GM18507 (cell line): ENCODE measurements at places on chromosomes 5 and 9.

DNA sequence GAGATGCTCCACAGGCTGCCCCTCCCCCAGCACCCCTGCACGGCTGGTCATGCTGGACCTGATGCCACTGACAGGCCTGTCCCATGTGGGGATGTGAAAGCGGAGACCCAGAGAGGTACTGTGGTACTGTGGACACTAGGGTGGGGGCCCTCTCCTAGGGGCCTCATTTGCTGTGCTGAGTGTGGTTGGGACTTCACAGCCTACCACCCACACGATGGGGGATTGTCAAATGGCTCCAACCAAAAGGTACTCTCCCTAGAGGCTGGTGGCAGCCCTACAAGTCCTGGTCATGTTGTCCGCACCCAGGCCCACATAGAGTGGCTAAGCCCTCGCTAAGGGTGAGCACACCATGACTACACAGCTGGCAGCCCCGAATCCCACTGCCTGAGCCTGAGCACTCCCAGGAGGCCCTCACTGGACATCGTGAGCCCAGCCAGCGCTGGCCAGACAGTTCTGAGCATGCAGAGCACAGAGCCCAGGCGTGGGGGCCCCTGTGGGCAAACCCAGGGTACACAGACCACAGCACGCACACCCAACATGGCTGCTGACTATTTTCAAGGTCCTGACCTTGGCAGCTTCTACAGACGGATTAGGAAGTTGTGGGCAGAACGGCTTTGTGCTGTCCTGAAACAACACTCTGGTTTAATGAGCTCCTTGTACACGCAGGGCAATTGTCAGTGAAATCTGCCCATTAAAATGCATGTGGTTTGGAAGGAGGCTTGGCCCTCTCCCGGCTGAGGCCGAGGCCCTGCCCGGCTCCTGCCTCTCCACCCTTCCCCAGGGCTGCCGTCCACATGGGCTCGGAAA lies 214.1 kb downstream of the HSPA4 start:
- no peak for DNase-seq

DNA sequence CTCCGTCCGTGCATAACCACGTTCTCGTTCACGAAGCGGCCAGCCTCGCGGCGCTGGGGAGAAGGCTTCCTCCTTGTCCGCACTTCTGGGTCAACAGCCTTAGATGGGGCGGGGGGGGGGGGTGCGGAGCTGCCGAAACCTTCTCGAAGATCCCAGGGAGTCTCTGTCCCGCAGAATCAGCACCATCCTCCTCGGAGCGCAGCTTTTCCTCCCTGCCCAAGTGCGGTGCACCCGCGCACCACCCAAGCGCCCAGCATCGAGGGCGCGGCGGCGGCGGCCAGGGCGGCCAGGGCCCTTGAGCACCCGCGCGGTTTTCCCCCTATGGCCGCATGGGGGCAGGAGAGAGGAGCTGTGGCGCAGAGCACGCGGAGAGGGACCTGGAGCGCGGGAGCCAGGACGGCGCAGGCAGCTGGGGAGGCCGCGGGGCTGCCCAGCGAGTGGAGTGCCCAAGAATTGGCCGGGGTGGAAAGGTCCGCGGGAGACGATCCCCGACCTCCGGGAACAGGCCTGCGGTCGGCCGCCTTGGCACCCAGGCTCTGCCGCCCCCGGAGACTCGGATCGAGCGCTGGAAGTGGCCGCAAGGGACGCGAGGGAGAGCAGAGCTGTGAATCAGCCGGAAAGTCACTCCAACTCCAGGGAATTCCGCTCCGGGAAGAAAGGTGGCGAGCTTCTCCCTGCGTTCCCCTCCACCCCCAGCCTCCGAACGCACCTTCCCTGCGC lies 43.1 kb downstream of the TMEM174 start:
- peak; percentile 54 for DNase-seq

GRCh38 chr5:54932789-54933188 lies 52.6 kb downstream of the ESM1 start:
- no peak for DNase-seq

GRCh38 chr9:34746526-34746925 lies 36.6 kb upstream of the CCL21 start:
- DNase-seq, result no peak

- no peak for DNase-seq
These were observed 245.7 kb downstream of the ASTN2 start for GRCh38 chr9:117169089-117169621.

DNA sequence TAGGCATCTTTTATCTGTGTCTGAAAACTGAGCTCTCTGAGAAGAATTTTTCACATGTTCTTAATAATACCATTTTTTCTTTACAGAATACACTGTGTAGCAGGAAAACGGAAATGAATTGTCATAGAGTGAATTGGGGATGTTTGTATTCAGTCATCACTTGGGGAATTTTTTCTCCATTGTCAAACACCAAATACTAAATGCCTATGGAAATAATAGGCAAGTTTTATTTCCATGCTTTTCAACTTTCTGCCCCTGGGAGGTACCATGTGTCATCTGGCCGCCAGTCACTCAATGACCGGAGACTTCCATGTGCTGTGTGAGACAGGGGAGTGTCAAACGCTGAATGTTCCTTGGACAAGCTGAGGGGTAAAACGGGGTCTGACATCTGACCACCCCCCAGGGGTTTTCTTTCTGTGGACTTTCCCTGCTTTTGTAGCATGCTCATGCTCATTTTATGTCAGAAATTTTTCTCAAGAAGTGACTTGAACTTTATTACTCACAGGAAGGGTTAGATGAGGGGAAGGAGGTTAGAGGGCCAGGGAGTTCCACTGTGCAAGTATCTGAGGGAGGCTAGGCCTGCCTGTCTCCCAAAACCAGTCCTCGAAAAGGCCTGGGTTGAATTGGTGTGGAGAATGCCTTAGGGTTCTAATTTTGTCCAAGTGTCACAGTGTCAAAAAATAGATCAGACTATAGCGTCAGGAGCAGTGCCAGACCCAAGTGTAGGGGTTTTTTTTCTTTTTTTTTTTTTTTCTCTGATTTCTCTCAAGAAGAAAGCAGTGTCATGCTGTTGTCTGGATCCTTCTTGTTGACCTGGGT lies 438.6 kb downstream of the AGTPBP1 start:
- no peak for DNase-seq

DNA sequence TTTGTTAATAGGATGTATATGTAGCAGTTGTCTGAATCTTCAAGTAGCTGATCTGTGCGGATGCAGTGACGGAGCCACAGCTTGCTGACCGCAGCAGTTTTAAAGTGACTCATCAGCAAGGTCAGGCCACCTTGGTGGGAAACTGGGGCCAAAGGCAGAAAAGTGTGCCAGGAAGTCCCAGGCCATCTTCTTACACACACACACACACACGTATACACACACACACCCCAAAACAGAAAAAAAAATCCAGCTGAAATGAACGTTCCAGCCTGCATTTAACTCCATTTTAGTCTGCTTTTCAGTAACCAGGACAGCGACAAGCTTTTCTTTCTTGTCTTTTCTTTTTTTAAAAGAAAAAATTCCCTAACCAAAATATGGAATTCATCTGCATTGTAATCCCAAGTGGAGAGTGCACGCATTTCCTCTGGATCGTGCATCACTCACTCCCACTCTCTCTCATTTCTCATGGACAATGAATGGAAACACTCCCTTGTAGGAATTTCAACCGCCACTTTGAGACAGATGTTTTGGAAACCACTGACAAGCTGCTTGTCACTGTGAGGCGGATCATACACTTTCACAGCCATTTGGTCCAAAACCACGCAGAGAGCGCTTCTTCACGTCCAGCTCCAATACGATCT lies 103.9 kb downstream of the LHFPL2 start:
- DNase-seq, result peak; percentile 25

GRCh38 chr5:45035991-45036390 lies 227.2 kb downstream of the MRPS30 start:
- no peak for DNase-seq

GRCh38 chr5:96870094-96871026 lies 5.9 kb upstream of the ERAP2 start:
- no peak for DNase-seq

DNA sequence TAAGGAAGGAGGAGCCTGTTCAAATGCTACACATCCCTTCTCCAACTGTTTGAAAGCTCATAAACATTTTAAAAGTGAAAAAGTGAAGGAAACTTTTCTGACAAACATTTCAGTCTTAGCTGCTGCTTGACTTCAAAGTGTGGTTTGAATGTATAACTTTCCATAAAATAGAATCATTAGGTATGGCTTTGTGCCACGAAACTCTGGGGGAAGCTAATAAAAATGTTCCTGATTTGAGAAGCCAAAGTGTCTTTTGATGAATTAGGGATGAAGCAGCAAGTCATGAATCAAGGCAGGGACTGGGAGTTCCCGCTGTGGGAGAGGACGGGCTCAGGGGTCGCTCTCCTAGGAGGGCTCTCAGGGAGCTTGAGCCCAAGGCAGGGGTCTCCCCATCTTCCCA lies 15.3 kb downstream of the MVB12B start:
- DNase-seq, result no peak

- no peak for DNase-seq
These were observed 55.7 kb downstream of the HSD17B3 start for GRCh38 chr9:96246267-96246671.

- no peak for DNase-seq
These were observed 1.2 kb upstream of the CLPTM1L start for GRCh38 chr5:1345876-1346626.

DNA sequence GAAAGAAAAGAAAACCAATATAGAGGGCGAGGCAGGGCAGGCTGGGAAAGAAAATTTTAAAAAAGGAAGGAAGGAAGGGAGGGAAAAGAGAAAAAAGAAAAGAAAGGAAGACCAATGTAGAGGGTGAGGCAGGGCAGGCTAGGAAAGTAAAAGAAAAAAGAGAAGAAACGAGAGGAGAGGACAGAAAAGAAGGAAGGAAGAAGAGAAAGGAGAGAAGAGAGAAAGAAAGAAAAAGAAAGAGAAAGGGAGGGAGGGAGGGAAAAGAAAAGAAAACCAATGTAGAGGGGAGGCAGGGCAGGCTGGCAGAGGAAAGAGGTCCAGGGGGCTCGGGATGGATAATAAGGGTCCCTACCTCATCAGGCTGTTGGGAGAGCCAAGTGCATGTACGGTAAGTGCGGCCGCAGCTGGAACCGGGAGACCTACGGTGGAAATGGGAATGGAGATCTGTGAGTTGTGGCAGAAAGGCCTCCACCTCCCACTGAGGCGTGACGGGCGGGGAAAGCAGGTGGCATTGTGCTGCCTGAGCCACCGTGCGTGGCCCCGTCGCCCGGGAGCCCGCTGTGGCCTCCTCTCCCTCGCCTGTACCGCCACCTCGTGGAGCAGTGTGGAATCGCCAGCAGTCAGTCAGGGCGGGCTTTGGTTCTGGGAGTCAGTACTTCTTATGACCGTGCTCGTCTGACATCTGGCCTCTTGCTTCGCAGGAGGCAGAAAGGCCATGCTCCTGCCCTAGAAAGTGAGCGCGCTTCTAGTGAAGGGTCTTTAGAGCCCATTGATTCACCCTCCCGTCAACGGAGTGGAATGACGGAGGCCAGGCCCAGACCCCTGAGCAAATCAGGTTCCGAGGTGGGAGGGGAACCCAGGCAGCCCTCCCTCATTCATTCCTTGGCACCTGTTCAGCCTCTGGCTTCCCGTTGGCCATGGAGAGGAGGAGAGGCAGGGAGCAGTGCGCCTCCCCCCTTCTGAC lies 10.4 kb upstream of the NHP2 start:
- DNase-seq, result peak; percentile 84

- DNase-seq, result no peak
These were observed 41.1 kb upstream of the KLF4 start for GRCh38 chr9:107530679-107531078.

DNA sequence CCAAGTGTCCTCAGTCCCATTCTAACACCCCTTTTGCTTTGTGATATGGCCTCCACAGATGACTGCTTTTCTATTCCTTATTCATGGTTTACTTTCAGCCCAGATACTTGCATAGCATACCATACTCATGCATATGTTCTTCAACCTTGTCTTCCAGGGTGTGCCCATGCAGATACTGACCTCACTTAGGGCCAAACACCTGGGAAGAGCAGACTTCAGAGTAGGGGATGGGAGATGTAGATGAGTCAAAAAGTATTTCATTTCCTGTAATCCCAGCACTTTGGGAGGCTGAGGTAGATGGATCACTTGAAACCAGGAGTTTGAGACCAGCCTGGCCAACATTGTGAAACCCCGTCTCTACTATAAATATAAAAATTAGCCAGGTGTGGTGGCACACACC lies 58.3 kb downstream of the NRG2 start:
- no peak for DNase-seq

DNA sequence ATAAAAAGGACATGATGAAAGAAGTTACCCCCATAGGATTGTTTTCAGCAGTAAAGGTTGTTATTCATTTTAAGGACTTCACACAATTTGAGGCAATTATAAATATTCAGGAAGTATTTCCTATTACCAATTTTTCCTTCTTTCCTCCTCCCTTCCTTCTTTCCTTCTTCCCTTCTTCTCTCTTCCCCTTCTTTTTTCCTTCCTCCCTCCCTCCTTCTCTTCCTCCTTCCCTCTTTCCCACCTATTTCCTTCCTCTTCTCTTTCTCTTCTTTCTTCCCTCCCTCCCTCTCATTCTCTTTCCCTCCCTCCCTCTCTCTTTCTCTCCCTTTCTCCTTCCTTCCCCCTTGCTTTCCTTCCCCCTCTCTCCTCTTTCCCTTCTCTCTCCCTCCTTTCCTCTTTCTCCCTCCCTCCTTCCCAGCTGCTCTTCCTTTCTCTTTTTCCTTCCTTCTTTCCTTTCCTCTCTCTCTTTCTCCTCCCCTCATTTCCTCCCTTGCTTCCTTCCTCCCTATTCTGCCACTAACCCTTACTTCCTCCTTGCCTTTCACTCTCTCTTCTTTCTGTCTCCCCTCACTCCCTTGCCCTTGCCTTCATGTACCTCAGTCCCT lies 105.1 kb downstream of the ADRB2 start:
- DNase-seq, result no peak

- no peak for DNase-seq
These were observed 61.8 kb downstream of the NR6A1 start for GRCh38 chr9:124709292-124709690.

DNA sequence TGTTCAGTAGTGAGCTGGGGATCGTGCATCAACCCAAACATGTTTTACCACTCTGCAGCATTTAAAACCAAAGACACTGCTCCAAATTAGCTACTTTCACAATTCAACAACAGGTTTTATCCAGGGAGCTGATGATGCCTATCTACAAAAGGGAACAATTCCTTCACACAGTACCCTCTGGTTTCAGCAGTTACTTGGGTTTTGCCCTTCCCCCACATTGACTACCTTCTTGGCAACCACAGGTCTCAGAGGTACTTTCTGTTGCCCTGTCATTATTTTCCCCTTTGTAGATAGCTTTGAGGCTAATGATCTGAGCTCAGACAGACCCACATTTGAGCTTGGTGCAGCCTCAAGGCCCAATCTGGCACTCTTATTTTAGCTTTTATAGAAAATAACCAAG lies 96.1 kb downstream of the WDR41 start:
- DNase-seq, result no peak

DNA sequence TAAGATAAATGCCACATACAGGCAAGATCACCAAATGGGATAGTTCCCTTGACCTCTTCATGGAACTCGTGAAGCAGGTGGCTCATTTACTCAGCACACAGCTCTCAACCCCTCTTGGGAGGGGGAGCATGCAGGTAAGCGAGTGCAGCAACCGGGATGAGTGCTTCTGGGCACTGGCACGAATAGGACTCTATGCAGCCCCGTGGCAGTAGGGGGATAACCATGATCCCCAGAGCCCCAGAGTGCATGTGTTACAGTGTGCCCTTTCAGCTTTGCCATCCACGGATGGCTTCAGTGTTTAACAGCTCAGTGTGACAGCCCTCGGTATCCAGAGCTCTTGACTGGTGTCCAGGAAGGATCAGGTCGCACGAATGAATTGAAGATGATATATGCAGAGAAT lies 1187.1 kb downstream of the CDH9 start:
- DNase-seq, result no peak
